HTR-8/SVneo (cell line): ENCODE measurements at places on chromosomes 6 and 20.

DNA sequence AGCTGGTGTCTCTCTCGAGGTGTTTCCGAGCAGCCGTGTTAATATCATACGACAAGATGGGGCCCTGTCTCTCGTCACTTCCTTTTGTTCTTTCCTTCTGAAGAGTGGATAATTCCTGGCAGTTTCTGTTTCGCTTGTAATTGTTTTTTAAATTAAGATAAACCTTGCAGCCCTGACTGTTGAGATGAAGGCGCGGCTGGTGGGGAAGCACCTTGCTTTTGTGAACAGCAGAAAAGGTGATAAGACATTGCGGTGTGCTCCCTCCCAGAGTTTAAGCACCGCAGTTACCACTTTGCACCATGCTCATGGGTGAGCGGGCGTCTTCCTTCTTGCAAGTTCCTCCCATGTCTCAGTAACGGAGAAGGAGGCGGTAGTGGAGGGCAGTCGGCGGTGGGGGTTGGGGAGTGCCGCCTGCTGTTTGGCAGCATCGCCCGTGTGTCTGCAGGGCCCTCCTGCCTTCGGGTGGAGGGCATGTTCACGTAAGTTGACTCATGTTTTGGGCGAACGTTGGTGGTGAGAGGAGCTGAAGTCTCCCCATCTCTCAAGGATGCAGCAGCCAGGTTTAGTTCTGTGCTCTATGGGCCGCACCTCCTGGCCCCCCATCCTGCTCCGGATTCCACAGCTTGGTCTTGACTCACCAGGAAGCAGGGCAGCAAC lies 345.9 kb downstream of the TAF4 start:
- no peak for DNase-seq

GRCh38 chr20:58852543-58853271 lies at the start of gene GNAS:
TSS of gene GNAS (plus strand) at chr20:58852716.
- no peak for DNase-seq

- DNase-seq = no peak
Measured at GRCh38 chr6:129342243-129342642, 367.7 kb downstream of the ARHGAP18 start.

- no peak for DNase-seq
Measured at GRCh38 chr6:90118069-90118468, 178.6 kb downstream of the BACH2 start.

DNA sequence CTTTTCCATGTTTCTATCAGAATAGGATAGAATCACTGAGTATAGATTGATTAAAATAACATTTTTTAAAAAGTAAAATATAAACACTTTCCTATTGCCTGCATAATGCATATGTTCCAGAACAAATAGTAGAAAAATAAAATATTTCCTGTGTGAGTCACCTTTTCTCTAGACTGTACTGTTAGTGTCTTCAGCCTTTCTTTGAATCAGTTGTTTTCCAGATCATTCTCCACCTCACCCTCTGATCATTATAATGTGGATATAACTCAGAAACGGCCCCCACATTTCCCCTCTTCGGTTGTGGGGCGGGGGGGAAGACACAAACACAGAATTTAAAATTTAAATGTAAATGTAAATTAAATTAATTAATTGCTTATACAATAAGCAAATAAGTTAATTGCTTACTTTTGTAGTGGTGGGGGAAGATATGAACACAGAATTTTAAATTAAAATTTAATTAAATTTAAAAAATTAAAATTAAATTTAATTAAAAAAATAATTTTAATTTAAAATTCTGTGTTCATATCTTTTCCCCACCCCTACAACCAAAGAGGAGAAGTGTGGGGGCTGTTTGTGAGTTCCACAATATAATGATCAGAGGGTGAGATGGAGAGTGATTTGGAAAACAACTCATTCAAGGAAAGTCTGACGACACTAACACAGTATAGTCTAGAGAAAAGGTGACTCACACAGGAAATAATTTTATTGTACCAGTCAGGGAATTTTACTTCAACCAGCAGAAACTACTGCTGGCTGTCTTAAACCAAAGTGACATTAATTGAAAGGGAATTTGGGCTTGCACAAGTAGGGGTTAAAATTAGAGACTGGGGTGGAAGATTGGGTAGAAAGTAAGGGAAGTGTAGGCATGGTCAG lies 37.1 kb upstream of the PROKR2 start:
- DNase-seq = peak; percentile 11

DNA sequence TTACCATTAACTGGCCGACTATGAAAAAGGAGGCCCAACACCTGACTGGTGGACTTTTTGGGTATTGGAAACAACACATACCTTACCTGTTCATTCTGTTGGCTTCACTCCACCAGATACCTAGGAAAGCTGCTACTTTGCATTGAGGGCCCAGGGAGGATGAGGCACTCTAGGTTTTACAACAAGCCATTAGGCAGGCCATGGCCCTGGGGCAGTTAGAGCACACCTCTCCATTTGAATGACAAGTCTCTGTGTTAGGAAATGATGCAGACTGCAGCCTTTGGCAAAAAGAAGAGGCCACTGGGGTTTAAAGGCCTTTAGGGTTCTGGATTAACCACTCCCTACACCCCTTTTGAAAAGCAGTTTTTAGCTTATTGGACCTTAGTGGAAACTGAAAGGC lies 144.3 kb downstream of the OR2B2 start:
- no peak for DNase-seq

- DNase-seq = no peak
Measured at GRCh38 chr6:33424855-33425667, 5.2 kb downstream of the SYNGAP1 start.

GRCh38 chr6:106101466-106101865 lies 15.3 kb downstream of the PRDM1 start:
- no peak for DNase-seq

GRCh38 chr20:44571362-44571988 lies 10.9 kb upstream of the PKIG start:
- no peak for DNase-seq

GRCh38 chr6:41097467-41098090 lies 24.8 kb downstream of the NFYA start:
- DNase-seq = peak; percentile 31

GRCh38 chr6:42782689-42783176 lies 881 bp downstream of the BICRAL start:
- DNase-seq = peak; percentile 67

GRCh38 chr6:125512621-125513020 lies 210.9 kb upstream of the HDDC2 start:
- DNase-seq = no peak

DNA sequence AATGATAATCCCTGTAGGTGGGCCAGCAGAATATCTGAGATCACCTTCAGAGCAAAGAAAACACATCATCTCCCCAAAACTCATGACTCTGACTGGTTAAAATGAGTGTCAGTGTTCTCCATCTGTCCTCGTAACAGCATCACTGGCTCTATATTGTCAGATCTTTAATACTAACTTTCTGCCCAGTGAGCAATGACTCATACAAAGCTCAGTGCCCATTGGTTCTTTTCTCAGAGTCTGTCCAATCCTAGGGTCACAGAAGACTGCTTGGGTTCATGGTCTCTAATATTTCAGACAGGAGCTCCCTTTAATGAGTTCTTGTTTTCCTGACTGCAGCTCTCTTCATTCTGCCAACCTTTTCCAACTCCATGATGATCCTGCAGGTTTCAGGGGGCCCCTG lies 36.4 kb downstream of the HLA-DPB1 start:
- DNase-seq = peak; percentile 72

- no peak for DNase-seq
Measured at GRCh38 chr6:72553531-72554511, 68.0 kb upstream of the KCNQ5 start.

DNA sequence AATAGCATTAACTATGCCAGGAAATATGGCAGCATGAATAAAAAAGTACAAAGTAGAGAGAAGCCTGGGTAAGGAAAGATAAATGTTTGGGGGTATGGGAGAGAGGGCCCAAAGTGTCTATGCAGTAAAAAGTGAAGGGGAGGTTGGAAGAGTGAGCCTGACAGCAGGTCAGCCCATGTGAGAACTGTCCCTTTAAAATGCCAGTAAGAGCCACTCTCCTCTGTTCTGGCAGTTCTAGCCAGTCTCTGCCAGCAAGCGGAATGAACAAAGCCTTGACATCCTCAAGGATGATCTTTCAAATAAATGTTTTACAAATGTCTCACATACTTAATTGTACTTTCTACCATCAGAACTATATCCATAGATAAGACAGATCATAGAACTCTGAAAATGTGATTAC lies 164.5 kb downstream of the DST start:
- DNase-seq = no peak

- DNase-seq = no peak
Measured at GRCh38 chr6:122722746-122723145, 56.8 kb upstream of the FABP7 start.

DNA sequence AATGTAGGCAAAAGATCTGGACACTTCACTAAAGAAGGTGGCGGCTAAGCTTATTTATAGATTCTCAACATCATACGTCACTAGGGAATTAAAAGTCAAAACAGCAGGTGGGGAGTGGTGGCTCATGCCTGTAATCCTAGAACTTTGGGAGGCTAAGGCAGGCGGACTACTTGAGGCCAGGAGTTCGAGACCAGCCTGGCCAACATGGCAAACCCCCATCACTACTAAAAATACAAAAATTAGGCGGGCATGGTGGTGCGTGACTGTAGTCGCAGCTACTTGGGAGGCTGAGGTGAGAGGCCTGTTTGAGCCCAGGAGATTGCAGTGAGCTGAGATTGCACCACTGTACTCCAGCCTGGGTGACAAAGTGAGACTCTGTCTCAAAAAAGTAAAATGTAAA lies 74.6 kb downstream of the GPX5 start:
- DNase-seq = no peak

GRCh38 chr6:75543311-75543710 lies 49.7 kb upstream of the FILIP1 start:
- DNase-seq = no peak

GRCh38 chr6:169075211-169075914 lies 178.3 kb downstream of the THBS2 start:
- DNase-seq = no peak

GRCh38 chr6:126738146-126738545 lies 380.3 kb upstream of the RSPO3 start:
- no peak for DNase-seq

DNA sequence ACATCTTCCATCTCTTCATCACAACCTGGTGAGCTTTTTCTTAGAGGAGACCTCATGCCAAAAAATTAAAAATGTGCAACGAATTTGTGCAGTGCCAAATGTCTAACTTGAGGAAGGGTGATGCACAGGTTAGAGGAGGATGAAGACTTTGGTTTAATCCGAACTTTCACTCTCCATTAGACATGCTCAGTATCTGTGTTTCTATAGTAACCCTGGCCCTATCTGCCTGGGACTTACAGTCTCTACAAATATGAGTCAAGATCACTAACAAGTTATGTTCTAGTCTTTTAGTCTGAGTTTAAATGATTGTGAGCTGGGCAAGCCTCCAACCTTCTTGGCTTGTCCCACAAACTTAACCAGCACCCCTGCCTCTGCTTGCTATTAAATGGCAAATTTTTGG lies 377.0 kb downstream of the BMP2 start:
- DNase-seq = no peak

DNA sequence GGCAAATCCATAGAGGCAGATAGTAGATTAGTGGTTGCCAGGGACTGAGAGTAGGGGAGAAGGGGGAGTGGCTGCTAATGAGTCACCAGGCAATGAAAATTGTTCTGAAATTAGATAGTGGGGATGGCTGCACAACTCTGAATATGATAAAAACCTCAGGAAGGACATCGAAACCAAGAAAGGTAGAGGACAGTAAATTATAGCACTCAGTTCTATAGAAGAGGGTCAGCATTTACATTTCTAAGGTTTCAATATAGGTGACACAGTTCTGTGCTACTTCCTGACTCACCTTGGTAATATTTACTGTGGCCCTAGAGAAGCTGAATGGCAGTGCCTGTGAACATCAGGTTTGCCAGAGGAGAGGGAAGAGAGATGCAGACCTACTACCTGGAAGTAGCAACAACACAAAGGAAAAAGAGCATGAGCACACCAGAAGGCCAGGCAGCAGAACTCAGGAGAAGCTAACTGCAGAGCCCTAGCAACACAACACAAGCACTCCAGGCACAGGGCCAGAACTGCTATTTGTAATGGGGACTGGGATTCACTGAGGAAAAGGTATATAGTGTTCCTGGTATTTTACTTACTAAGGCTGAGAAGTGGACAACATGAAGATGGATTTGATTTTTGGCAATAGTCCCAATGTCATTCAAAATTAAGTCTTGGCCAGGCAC lies 75.9 kb downstream of the PLCG1 start:
- peak; percentile 33 for DNase-seq

- no peak for DNase-seq
Measured at GRCh38 chr6:134175532-134176263, 123.3 kb upstream of the SLC2A12 start.

- no peak for DNase-seq
Measured at GRCh38 chr6:139698526-139699176, 324.2 kb upstream of the CITED2 start.

DNA sequence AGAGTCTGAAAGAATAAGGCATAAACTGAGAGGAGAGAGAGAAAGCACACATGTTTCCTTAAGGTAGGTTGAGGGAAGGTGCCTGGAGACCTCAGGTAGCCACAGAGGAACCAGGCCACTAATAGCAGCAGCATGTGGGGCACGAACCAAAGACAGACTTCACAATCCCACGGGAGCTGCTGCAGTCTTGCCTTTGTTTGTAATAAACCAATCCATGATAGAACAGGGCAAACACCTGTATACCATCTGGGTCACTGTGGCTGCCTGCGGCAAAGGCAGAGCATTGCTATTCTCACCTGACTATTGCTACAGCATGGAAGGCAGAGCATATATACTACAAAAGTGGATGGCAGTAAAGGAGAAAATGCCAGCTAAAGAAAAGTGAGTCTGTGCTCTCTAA lies 36.3 kb downstream of the HEBP2 start:
- no peak for DNase-seq

GRCh38 chr6:165059032-165059431 lies 250.4 kb downstream of the C6orf118 start:
- DNase-seq = no peak

DNA sequence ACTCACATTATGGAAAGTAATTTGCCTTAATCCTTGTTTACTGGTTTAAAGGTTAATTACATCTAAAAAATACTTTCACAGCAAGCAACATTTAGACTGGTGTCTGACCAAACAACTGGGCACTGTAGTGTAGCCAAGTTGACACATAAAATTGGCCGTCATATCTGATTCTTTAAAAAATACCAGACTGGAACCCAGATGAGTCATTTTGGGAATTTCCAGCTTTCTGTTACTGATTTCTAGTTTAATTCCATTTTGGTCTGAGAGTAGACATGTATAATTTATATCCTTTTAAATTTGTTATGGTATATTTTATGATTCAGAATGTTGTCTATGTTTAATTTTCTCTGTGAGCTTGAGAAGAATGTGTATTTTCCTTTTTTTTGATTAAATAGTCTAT lies 44.1 kb downstream of the SCP2D1 start:
- no peak for DNase-seq

- no peak for DNase-seq
Measured at GRCh38 chr6:127517693-127518092, 1.4 kb downstream of the MTCL3 start.

GRCh38 chr6:75144386-75144785 lies 61.5 kb downstream of the COL12A1 start:
- DNase-seq = no peak

DNA sequence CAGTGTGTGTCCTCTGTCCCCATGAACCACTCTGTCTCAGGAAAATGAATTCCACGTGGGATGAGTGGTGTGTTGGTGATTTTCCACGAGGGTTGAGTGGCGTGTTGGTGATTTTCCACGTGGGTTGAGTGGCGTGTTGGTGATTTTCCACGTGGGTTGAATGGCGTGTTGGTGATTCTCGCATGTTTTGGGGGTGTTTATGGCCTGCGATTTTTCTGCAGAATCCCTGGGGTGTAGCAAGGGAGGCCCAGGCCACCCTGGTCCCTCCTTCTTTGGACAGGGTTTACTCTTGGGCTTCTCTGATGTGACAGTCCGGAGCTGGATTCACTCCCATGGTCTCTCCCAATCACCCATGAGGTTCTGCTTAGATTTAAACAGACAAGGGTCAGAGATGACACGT lies 90.6 kb upstream of the FRMD1 start:
- no peak for DNase-seq
